Anterior cingulate cortex (tissue), 58 donors: ENCODE measurements at places on chromosomes 12 and 14.
A peak's percentile ranks its signal among the peaks of the same experiment; 100 is the strongest.

GRCh38 chr12:104439137-104439536, 17.6 kb upstream of the CHST11 start:
- no peak for DNase-seq

DNA sequence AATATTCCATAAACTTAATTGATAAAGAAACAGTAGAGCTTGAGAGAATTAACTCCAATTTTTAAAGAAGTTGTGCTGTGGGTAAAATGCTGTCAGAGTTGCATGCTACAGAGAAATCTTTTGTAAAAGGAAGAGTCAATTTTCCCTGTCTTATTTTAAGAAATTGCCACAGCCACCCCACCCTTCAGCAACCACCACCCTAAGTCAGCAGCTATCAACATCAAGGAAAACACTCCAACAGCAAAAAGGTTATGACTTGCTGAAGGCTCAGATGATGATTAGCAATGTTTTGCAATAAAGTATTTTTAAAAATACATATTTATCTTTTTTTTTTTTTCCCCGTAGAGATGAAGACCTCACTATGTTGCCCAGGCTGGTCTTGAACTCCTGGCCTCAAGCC, 6.5 kb upstream of the DRAM1 start:
- no peak for DNase-seq

DNA sequence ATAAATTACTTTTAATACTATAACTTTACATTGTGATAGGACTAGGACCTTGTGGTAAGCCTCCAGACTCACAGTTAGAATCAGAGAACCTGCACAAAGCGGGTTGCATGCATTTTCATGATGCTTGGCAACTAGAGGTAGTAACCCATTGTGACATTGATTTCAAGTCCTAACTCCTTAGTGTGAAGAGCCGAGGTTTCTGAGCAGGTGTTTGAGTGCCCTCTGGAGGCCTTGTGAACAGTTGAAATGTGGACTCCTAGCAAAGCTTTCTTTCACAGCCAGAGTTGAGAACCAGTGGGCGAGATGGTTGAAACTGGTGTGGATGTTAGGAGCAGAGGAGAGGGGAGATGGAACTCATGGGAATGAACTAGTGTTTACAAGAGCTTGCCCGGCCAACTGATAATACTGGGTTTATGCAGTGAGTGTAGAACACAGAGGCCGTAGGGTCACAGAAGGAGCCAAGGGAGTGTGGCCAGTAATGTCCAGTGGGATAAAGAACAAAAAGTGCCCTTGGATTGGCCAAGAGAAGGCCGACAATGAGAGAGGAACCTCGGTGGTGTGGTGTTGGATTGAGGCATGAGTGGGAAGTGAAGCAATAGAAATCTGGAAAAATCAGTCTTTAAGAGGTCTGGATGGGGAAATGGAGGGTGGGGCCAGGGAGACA, 10.9 kb downstream of the ZNF664 start:
- peak; percentile 23 for DNase-seq

DNA sequence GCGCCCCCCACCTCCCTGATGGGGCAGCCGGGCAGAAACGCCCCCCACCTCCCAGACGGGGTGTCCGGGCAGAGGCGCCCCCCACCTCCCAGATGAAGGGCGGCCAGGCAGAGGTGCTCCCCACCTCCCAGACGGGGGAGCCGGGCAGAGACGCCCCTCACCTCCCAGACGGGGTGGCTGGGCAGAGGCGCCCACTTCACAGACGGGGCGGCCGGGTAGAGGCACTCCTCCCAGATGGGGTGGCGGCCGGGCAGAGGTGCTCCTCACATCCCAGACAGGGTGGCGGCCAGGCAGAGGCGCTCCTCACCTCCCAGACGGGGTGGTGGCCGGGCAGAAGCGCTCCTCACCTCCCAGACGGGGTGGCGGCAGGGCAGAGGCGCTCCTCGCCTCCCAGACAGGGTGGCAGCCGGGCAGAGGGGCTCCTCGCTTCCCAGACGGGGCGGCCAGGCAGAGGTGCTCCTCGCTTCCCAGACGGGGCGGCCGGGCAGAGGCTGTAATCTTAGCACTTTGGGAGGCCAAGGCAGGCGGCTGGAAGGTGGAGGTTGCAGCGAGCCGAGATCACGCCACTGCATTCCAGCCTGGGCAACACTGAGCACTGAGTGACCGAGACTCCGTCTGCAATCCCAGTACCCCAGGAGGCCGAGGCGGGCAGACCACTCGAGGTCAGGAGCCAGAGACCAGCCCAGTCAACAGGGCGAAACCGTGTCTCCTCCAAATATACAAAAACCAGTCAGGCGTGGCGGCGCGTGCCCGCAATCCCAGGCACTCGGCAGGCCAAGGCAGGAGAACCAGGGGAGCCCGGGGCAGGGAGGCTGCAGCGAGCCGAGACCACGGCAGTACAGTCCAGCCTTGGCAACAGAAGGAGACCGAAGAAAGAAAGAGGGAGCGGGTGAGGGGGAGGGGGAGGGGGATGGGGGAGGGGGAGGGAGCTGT, 12.9 kb upstream of the PXN start:
- DNase-seq = no peak

GRCh38 chr14:101201535-101202151, 298.1 kb upstream of the RTL1 start:
- no peak for DNase-seq

DNA sequence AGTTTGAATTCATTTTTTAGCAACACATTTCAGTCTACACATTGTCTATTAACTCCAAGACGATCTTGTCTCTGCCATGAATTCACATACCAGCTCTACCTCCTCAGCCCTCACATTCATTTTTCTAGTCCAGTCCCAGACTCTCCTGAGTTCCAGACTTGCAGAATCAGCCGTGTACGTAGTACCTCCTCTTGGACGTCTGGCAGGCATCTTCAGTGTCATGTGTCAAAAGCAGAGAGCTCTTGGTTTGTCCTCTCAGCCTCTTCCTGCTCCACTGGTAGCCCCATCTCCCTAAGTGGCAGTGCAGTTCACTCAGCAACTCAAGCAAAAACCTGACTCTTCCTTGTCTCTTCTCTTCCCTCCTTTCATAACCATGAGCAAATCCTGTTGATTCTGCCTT, 14.5 kb upstream of the TCTN2 start:
- DNase-seq = no peak
